Fibroblast of skin of right biceps (primary cell): ENCODE measurements at places on chromosomes 6 and 20.
A peak's percentile ranks its signal among the peaks of the same experiment; 100 is the strongest.

GRCh38 chr6:149306967-149307366, 10.5 kb upstream of the TAB2 start:
- peak; percentile 64 for DNase-seq

DNA sequence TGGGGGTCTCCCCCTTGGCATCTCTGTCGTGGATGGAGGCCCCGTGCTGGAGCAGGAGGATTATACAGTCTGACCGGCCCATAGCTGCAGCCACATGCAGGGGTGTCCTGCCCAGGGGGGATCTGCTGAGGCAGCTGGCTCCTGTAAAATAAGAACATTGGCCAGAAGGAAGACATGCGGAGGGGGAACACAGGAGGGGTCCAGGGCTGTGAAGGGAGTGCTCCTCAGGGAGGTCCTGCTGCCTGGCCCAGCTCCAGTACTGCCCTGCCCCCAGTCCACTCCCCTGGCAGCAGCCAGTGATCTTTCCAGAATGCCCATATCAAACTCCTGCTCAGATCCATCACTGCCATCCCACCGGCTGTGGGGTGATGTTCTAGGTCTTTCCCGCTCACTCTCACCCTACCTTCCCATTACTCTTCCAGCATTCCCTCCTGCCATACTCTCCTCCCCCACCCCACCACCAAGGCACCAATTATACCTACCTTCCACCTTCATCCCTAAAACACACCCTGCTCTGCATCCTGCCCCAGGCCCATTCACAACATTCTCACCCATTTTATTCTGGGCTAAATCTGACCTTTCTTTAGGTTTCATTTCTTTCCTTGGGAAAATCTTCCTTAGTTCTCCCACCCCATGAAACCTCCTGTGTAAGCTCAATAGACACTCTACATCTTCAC, 9.7 kb downstream of the ANKRD60 start:
- no peak for DNase-seq

DNA sequence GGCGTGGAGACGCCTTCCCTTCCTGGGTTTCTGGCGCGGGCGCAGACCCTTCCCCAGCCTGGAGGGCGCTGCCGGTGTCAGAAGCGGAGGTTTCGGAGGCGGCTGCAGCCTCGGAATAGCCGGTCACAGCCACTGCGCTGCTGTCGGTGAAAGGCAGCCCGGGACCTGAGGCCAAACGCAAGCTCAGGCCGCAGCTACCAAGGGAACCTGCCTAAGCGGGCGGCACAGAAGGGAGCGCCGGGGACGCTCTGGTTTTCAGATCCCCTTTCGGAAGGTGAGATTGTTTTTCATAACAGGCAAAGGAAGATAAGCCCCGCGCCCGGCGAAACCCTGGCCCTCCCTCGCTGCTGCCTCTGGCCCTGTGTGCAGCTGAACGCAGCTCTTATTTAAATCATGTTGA, 116.5 kb downstream of the FAM120B start:
- no peak for DNase-seq

GRCh38 chr6:501891-502601, 110.5 kb downstream of the IRF4 start:
- no peak for DNase-seq

DNA sequence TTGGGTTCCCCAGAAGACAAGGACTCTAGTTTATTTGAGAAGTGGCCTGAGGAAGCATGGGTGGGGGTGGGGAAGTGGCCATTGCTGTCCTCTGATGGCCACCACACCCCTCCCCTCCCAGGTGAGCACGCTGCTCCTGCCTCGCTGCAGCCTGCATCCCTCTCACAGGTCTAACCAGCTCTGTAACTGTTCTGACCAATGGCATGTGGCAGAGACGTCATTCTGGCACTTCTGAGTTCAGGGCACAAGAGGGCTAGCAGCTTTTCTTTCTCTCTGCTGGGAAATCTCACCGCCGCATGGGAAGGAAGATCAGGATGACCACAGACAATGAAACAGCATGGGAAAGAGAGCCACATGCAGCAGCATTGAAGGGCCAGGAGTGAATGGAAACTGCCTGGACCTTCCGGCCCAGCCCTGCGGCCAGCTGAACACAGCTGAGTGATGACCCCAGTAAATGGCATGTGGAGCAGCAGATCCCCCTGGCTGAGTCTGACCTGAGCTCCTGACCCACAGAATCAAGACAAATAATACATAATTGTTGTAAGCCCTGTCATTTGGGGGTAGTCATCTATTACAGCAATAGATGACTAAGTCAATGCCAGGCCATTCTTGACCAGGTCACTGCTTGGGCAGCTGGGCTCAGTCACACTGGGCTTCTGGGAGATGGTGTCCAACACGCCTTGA, 179.8 kb downstream of the LINC00237 start:
- DNase-seq = no peak

- DNase-seq = no peak
Observed at GRCh38 chr6:136024711-136025110, 173.2 kb downstream of the PDE7B start.

DNA sequence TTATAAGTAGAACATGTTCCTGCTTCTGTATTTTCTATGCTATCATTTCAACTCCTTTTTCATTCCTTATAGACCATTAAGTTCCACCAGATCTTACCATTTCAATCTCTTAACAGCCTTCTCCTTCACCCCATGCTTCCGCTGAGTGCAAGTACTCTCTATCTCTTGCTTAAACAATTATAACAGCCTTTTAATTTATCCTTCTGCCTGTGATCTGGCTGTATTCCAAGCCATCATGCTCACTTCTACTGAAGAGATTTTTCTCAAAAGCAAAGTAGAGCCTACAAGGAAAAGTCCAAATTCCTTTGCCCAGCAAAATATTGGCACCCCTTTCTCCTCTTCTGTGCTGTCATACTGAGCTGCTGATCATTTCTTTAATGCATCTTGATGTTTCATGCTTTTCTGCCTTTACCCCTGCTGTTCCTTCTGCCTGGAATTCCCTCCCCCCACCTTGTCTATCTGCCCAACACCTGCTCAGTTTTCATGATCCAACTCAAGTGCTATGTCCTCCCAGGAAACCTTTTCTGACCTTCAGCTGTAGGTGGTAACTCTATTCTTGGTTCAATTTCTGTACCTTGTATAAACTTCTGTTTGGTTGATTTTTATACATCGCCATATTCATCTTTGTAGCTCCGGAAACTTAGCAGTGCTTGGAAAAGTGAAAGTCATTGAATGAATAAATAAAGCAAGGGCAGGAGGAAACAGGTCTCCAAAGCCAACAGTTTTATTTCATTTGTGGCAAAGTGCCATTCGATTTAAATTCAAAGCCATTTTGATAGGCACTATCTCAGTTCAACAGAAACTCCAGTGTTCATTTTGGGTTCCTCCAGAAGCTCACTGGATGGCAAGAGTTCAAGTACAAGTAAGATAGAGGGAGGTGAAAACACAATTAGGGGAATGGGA, 10.5 kb upstream of the BMP2 start:
- DNase-seq = no peak

DNA sequence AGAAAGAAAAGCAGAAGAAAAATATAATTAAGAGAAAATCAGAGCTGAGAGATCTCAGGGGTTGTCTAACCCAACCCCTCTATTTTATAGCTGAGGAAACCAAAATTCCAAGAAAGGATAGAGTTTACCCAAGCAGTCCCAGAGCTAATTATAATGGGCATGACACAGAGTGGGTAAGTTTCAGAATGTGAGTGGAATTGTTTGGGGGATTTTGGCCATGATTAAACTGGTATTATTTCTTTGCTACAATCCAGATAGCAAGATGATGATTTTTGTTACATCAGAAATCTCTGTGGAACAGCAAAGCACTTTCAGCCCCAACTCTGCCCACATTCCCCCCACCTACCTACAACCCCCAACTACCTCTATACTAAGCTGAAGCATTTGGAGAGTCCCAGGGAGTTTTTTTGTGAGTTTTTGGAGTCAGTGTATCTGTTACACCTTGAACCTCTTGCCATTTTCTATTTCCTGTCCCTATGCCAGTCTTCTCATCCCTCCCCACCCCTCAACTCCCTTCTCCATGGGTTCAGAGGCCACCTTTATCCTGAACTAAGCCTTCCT, 24.7 kb downstream of the POFUT1 start:
- no peak for DNase-seq

- DNase-seq = peak; percentile 38
Observed at GRCh38 chr6:144661116-144661806, 376.1 kb downstream of the UTRN start.

- DNase-seq = no peak
Observed at GRCh38 chr20:6732001-6732447, 35.5 kb upstream of the BMP2 start.

DNA sequence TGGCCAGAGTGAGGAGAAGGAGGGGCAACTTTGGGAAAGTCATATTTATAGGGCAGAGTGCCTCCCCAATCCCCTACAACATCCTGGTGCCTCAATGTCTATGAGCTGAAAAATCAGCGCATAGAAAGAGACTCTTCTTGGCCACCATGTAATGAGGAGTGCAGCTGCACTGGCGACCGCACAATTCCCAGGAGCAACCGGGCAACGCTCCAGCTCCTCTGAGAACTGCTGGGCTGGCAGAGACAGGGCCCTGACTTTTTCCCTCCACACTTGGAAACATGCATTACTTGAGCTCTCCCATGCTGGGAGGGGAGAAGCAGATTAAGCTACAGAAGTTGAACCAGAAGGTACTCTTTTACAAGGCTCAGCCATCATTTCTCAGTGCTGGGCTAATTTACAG, 31.4 kb upstream of the MARCKS start:
- DNase-seq = peak; percentile 92

GRCh38 chr6:115947966-115948541, 112.6 kb downstream of the FRK start:
- no peak for DNase-seq

GRCh38 chr20:40805592-40805991, 116.6 kb upstream of the MAFB start:
- DNase-seq = no peak

DNA sequence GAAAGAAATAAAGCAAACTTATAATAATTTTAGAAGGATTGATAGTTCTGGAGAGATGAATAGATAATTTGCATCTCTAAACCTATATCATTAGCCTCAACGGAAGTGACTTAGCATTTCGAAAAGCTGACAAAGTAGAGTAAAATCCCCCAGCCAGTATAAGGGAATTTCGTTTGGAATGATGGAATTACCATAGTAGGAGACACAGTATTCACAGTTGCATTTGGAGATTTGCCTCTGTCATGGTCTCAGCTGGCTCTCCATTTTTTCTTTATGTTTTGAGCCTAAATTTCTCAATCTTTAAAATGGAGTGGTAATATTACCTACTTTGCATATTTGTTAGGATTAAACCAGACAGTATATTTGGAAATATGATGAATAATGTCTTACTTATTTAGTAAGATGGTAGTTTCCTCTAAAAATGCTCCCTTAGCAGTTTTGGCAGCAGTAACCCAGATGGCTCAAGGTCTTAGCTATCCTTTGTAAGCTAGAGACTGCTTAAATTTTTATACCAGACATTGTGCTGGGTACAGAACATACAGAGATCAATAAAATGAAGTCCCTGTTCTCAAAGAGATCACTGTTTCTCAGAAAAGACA, 58.2 kb downstream of the SMAP1 start:
- DNase-seq = peak; percentile 38

- peak; percentile 71 for DNase-seq
Observed at GRCh38 chr6:11224252-11224965, 8.1 kb downstream of the NEDD9 start.

GRCh38 chr6:81767163-81767891, 14.8 kb upstream of the TENT5A start:
- DNase-seq = peak; percentile 96

DNA sequence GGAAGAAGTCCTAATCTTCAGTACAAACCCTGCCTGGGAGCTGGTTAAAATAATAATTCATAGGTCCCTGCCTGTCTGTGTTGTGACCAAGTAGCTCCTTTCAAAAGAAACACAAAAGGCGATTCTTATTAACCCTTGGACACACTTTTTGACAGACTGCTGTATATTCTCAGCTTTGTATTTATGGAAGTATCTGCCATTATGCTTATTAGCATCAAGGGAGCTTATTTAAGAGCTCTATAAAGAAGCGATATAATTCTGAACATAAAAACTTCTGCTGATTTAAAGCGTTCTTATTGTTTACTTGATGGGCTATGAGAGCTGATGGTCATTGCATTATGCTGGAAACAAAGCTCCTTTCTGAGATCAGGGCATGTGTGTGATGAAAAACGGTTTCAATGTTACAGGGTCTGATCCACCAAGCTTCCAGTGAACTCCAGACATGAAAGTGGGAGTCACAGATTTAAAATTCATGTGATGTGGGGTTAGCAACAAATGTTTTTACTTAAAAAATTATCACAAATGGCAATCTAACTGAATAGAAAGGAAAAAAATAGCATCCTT, 181.8 kb upstream of the PDE10A start:
- DNase-seq = no peak

DNA sequence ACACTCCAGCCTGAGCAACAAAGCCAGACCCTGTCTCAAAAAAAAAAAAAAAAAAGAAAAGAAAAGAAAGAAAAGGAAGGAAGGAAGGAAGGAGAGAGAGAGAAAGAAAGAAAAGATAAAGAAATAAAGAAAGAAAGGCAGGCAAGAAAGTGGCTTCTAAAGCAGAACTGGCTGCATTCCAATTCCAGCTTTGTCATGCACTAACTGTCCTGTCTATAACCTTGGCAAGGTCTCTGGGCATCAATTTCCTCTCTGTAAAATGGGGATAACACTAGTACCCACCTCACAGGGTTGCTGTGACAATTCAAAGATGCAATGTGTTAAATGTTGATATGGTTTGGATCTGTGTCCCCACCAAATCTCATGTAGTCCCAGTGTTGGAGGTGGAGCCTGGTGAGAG, 28.0 kb downstream of the RING1 start:
- DNase-seq = no peak

- DNase-seq = peak; percentile 90
Observed at GRCh38 chr6:116406678-116407345, 36.1 kb downstream of the DSE start.

- no peak for DNase-seq
Observed at GRCh38 chr6:50966532-50966931, 147.9 kb downstream of the TFAP2B start.

DNA sequence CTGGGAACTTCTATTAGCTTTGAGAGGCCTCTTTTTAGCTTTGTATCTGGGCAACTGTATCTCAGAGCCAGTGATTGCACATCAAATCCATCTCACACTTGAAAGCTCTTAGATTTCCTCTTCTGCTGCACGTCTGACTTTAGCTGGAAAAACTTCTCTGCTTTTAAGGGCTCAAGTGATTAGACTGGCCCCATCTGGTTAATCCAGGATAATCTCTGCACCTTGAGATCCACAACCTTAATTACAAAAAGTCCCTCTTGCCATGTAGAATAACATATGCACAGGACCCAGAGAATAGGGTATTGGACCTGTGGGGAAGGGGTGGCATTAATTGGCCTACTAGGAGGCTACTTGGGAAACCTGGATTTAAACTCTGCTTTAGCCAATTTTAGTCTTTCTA, 24.2 kb downstream of the KLHL31 start:
- no peak for DNase-seq

GRCh38 chr20:57594092-57594951, 25.9 kb downstream of the ZBP1 start:
- DNase-seq = peak; percentile 14

DNA sequence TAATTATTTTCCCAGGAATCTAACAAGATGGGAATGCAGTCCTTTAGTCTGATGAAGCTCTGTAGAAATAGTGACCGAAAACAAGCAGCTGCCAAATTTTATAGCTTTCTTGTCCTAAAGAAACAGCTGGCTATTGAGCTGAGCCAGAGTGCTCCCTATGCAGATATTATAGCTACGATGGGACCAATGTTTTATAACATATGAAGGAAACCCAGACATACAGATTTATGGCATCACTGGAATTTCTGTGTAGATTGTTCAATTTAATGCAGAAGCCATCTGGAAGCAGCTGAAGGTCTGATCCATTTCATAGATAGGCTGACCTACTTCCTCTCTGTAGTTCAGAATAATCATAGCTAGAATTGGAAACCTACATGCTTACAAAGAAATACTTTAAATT, 11.8 kb upstream of the SNPH start:
- no peak for DNase-seq
